ENCODE measurements at places on chromosomes 7 and 10.

DNA sequence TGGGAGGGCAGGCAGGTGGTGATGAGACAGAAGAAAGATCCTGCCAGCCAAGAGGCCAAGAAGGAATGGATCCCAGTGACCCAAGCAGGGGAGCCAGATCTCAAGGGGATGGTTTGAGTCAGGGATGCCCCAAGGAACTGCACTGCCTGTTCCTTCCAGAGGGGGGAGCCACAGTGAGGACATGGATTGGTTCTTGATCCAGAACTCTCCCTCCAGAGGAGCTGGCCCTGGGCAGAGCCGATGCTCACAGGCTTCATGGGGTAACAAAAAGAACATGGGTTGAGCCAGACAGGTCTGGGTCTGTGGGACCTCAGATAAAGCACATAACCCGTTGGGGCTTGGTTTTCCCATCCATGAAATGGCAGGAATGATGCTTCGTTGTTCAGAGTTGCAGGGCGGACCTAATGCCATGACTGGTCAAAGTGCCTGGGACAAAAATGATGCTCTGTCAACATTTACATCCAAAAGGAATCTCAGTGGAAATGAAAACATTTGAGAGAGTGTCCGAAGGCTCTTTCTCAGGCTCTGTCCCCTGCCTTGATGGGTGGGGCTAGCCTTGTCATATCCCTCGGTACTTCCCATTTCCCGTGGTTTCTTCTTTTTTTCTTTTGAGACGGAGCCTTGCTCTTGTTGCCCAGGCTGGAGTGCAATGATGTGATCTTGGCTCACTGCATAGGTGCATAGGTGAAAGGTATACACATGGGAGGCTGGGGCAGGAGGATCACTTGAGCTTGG lies 4.7 kb upstream of the DENND2A start:
- no peak for DNase-seq

- no peak for DNase-seq
Observed at GRCh38 chr10:117248750-117249465, 8.0 kb downstream of the SLC18A2 start.

GRCh38 chr10:102612964-102613275 lies 31.4 kb upstream of the TRIM8 start:
- DNase-seq: no peak

GRCh38 chr10:127267442-127267841 lies 71.1 kb upstream of the INSYN2A start:
- DNase-seq: no peak

DNA sequence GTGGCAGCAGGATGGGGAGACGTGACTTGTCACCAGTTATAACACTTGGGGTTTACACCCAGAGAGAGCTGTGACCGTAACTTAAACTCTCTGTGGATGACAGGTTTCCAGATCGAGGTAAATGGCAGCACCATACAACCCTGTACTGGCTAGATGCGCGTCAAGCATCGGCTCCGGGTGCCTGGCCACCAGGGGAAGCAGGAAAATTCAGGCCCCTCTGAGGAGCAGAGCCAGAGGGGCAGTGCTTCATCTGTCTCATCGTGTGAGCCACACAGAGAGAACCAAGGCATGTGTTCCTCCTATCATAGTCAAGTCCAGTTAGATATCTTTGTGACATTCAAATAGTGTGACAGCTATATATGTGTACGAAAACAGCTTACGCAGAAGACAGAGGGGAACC lies 652.2 kb upstream of the FOXK1 start:
- DNase-seq: no peak

DNA sequence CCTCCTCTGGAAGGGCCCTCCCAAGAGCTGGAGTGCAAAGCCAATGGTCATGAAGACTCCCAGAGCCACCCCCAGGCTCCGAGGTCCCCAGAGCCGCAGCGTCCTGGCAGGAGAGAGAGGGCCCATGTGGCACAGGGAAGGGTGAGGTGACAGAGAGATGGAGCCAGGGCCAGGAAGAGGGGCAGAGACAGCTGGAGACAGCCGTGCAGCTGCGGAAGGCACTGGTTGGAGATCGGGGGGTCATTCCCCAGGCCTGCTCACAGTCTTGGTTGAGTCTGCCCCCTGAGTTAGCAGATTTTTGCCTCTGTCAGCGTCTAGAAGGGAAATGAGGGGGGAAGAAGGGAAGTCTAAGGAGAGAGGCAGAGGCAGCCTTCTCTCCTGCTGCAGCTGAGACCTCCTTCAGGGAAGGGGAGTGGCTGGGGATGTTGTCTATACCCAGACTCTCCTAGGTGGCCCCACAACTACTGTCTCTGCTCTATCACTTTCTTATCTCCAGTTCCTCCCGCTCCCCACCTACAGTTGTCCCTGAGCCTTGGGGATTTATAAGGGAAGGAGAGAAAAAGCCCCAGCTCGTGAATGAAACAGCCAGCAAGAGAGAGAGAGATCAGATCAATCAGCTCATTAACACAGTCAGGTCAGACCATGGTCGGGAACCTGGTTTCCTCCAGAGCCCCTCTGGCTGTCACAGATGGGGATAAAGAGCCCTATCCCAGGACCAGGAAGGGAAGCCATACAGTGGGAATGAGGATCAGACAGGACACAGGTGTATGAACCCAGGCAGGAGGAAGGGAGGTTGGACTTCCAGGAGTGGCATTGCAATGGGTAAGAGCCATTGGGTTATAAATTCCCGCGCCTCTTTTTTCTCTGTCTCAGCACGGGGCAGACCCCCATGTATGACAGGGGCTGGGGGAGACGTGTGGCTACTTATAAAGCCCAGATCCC lies 1.2 kb downstream of the GAL3ST4 start:
- DNase-seq: no peak

- no peak for DNase-seq
Observed at GRCh38 chr7:6554848-6555247, 3.6 kb upstream of the GRID2IP start.

- DNase-seq: no peak
Observed at GRCh38 chr10:91571671-91572070, 61.2 kb downstream of the PPP1R3C start.

DNA sequence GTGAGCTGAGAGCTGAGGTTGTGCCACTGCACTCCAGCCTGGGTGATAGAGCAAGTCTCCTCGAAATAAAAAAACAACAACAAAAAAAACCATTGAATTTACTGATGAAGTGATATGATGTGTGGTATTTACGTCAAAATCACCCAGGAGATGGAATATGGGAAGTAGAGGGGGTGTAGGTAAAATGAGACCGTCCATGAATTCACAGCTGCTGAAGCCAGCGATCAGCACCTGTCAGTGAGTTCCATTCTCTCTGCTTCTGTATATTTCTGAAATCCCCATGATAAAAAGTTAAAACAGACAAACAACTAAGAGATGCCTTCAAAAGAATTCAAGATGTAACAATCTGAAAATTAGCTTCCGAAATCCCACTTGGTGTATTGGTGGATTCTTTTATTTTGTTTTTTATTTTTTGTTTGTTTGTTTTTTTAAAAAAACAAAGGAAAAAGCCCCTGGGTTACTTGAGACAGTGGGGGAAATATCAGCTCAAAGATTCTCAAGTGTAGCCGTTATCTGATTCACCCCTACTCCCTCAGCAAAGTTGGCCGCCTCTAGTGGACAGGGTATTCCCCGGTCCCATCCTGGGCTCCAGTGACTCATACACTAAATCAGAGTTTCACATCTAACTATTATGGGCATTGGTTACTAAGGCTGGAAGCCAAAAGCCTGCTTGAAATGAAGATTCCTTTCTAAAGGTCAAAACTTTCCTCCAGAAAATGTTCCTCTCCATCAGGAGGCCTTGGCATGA lies 76.4 kb downstream of the MAP3K8 start:
- no peak for DNase-seq

DNA sequence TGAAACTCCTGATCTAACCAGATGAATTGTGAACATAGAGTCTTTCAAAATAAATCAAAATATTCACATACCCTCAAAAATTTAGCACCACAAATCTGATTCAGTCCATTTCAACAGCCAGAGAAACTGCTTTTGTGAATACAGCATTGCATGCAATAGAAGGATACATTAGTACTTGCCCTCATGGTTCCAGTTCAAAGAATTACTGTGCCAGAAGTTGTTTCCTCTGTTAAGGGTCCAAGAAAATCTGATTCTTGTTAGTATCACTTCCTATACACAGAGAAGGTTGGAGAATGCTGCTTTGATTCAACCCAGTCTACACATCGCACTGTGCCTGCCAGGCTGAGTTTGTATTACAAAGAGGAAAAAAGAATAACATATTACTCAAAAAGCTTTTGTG lies 115.6 kb downstream of the TFEC start:
- no peak for DNase-seq

GRCh38 chr10:22593026-22593425 lies 121.4 kb downstream of the PIP4K2A start:
- DNase-seq: no peak

DNA sequence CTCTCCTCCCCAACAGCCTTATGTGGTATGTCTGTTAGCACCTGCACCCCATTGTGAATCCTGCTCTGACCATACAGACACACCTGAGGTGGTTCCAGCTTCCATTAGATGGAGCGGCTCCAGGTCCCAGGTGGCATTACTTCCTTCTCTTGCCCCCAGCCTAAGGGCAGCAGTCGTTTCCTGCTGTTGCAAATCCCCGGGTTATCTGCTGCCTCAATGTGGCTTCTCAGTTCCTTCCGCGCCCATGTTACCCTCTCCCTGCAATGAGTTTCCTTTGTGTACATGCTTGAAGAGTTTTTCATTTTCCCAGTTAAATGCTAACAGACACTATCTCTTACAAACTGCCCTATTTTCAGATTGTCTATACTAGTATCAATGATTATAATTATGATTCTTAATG lies 62.8 kb upstream of the PRKCQ start:
- DNase-seq: no peak

- DNase-seq: no peak
Observed at GRCh38 chr10:35377050-35377728, 40.9 kb downstream of the CCNY start.

DNA sequence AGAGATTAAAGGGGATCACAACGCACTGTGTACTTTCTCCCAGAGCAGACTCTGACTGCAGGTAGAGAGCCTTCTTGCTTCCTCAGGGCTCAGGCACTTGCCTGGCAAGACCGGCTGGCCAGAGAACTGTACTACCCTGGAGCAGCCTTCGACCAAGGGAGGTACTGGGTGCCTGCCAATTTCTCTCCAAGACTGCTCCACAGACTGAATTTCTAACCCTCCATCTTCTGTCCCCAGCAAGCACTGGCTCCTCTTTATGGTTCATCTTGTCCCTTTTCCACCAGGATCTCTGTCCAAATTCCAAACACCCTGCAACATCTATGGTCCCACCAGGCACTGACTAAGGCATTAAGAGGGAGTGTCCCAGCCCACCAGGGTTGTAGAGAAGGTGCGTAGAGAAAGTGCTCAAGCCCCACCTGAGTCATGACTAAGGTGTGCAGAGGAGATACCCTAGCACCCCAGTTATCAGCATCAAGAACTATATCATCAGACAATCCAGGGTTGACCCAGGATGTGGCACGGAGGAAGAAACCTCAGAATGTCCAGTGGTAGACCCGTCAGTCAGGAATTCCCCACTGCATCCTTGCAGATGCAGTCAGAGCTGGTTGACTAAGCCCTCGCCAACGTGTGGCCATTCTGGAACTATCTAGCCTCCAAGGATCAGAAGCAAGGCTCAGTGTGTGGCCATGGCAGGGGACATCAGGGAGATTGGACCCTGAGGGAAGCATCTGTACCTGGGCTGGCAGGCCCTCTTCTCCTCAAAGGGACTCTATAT lies 60.9 kb upstream of the CAMK2B start:
- DNase-seq: no peak

DNA sequence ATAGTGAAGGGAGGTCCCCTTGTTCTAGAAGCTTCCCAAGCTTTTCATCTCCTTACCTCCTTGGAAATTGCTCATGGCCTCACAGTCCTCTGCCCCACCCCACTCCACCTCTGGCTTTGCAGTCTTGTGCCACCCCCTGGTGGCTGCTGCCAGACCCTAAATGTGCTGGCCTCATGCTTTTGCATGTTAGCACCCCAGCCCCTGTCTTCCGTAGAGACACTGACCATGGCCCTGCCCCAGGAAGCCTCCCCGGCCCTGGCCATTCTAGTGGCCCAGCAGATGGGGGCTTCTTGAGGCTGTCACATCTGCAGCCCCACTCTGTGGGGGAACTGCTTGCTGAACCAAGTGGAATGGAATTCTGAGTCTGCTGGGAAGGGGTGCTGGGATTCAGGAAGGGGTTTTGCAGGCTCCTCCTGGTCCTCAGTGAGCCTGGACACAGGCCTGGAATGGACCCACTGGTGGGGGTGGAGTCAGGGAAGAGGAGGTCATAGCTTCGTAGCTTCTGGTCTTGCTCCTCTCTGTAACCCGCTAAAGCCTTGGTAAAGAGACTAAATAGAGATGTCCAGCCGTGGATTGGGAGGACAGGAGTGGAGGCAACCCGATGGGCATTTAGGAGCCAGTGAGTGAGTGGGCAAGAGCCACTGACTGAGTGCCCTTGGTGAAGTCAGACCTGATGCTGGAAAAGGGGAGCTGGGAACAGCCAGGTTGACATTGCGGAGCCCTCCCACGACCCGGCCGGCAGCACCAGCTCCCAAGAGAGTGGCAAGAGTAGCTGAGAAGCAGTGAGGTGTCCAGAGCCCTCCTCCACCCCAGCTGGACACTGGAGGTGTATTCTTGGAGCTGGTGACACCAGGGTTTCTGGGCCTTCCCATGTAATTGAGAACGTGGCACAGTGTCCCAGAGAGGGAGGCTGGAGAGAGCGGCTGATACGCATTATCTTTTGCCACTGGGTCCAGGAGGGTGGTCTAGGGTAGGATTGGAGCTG lies 20.9 kb downstream of the RAMP3 start:
- no peak for DNase-seq

DNA sequence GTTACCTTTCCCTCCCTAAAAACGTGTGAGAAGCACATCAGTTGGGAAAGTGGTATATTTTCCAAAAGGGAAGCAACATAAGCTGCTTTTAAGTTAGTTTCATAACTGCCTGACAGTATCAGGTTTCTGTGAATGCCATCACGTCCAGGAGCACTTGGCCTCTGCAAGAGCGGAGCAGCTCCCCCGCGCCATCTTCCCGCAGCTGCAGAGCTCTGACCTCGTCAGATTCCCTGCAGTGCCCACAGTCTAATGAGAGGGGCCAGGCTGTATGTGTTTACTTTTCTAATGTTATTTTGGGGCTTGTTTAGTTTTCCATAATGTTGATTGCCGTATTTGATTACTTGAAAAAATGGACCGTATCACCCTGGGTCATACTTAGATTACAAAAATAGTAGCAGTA lies 74.2 kb downstream of the MGMT start:
- no peak for DNase-seq

GRCh38 chr7:150738591-150739001 lies 1.4 kb downstream of the GIMAP5 start:
- DNase-seq: no peak

- no peak for DNase-seq
Observed at GRCh38 chr10:100713049-100713858, 32.1 kb upstream of the PAX2 start.

- no peak for DNase-seq
Observed at GRCh38 chr10:111452153-111452552, 375.3 kb downstream of the ADRA2A start.

- DNase-seq: no peak
Observed at GRCh38 chr7:141444961-141445360, 106.2 kb upstream of the AGK start.

DNA sequence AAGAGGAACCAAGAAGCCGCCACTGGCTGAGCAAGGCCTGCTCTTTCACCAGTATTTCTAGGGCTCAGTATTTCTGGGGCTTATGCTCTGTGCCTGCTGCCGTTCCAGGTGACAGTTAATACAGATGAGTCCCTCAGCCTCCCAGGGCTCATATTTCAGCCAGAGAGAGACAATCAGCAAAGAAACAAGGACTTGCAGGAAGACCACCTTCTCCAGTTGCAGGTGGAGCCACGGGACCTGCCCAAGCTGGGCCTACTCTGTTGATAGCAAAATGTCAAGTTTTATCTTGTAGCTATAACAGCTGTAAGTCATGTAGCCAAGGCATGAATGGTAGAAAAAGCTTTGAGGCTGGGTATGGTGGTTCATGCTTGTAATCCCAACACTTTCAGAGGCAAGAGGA lies 42.7 kb downstream of the NPTX2 start:
- no peak for DNase-seq

Measured in NCI-H2081 treated with DMSO at 0.1 percent for 48 hours (cell line).